HCEC 1CT (cell line): ENCODE measurements at places on chromosomes 16 and 17.

DNA sequence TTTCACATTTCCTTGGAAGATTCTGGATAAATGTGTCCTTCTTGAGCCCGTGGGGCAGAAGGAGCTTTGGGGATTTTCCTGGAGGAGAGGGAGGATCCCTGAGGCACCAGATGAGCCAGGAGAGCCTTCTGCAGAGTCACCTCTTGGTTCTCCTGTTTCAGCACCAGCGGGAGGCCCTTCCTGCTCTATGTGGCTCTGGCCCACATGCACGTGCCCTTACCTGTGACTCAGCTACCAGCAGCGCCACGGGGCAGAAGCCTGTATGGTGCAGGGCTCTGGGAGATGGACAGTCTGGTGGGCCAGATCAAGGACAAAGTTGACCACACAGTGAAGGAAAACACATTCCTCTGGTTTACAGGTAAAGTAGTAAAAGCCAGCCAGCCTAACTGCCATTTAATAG lies 77.1 kb downstream of the ARSG start:
- DNase-seq, result no peak

DNA sequence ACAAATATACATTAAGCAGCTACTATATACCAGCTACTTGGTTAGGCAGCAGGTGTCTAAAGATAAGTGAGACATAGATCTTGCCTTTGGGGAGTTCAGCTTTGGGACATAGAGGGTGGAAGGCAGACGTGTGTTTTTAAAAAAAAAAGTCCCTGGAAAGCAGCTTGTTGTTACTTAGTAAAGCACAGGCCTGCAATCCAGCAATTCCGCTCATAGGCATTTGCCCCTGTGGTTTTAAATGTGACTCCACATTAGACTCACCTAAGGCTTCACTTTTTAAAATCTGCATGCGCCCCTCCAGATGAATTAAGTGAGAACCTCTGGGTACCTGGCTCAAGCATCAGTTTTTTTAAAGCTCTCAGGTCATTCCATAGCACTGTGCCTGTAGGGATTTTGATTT lies 7.2 kb upstream of the MLYCD start:
- DNase-seq, result no peak

DNA sequence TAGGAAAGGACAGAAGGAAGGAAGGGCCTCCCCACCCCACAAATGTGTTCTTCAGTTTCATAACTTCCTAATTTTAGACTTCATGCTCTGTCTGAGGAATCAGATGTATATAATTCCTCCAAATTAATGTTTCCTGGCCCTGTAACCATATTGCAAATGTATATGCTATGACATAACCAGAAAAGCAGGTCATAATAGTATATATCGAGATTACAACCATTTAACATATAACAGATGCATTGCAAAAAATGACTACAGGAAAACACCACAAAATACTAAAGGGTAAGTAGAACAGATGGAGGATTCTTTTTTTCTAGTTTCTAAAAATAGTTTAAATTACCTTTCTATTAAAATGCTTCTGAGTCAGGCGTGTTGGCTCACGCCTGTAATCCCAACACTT lies 3.1 kb upstream of the EXOC7 start:
- DNase-seq, result no peak

- DNase-seq, result peak; percentile 36
Observed at GRCh38 chr17:27339836-27340550, 46.1 kb downstream of the WSB1 start.

DNA sequence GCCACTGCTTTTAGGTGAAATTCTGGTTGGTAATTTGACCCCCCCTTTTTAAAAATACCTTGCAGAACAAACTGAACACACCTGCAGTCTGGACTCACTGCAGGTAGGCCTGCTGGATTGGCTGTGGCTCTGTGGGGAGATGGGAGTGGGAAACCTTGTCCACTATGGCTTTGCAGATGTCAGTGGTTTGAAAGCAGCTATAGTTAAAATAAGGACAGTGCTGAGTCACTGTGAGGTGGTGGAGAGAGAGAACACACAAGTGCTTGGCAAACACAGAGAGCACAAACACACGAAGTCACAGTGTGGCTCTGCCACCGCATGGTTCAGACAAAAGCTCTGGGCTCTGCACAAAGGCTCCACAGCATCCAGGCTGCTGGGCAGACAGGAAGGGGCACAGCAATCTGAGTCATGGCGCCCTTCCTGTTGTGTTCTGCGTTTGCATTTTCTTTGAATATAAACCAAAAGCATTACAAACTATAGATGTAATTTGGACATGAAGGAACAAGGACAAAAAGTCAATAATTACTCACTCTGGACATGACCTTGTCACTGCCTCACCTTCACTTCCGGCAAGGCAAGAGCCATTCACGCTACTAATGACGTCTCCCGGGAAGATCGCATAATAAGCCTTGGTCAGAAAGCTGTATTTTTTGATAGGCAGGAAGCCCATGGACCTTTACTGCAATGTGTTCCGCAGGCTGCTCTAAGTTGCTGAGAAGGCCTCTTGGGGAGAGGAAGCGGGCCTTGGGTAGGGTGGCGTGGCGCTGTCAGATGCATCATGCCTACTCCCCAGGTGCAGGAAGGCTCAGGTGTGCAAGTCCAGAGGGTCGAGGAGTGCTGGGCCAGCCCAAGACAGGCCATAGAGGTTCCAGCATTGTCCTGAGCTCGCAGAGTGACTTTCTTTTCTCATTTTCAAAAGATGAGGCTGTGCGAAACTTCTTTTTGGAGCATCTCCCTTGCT lies 60.1 kb upstream of the MED9 start:
- DNase-seq, result peak; percentile 69

- DNase-seq, result peak; percentile 43
Observed at GRCh38 chr16:89556750-89557689, 3.5 kb upstream of the RPL13 start.

DNA sequence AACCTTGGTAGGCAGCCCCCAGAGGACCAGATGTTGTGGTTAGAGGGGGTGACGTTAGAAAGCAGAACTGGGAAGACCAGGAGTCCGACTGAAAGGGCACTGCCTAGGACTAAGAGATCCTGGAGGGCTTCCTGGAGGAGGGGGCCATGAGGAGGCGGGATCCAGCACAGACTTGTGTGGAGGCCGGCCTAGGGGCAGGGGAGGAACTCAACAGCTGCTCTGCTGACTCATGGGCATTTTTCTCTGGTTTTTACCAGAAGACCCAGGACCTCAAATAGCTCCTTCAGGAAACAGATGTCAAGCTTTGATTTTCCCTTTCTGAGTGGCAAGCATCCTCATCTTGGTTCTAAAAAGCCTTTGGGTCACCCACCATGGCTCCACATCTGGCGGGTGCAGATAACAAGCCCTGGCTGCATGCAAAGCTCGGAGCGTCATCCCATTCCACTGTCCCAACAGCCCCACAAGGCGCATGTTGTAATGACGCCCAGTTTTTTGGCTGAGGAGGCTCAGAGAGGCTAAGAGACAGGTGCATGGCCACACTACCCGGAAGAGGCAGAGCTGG lies 29.0 kb downstream of the IL21R start:
- no peak for DNase-seq

DNA sequence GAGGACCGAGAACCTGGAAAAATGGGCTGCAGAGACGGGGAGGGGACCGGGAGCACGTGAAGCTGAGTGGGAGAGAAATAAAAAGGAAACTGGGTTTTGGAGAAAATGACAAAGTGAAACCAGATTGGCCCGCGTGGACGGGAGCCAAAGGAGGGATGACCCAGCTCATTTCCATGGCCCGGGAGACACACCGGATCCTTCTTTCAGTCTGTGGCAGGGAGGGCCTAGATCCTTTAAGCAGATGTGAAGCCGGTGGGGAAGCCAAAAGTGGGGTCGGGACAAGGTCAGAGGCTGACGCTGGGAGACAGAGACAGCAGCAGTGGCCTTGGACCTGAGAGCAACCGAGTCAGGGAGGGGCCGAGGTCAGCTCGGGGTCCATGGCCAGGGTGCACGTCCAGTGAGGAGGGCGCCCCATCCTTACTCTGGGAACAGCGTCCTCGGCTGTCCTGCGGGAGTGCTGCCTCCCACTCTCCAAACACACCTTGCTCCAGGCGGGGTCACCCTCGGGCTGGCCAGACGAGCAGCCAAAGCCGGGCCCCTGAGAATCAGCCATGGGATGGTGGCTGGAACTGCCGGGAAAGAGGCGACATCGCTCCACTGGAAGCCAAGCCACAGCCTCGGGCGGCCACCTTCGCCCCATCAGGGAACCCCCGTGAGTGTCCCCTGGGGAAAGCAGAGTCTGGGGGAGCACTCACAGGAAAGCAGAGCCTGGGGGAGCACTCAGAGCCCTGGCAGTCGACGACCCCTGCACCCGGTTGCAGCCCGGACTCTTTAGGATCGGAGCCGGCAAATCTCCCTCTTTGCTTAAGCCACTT lies 17.3 kb downstream of the CA5A start:
- no peak for DNase-seq

- no peak for DNase-seq
Observed at GRCh38 chr17:81884520-81884919, 6.9 kb downstream of the ALYREF start.

- DNase-seq, result no peak
Observed at GRCh38 chr17:8673612-8674011, 43.1 kb upstream of the MYH10 start.

GRCh38 chr16:87238361-87238715 lies 78.9 kb downstream of the C16orf95 start:
- DNase-seq, result no peak
